ENCODE measurements at places on chromosomes 3 and 15.

DNA sequence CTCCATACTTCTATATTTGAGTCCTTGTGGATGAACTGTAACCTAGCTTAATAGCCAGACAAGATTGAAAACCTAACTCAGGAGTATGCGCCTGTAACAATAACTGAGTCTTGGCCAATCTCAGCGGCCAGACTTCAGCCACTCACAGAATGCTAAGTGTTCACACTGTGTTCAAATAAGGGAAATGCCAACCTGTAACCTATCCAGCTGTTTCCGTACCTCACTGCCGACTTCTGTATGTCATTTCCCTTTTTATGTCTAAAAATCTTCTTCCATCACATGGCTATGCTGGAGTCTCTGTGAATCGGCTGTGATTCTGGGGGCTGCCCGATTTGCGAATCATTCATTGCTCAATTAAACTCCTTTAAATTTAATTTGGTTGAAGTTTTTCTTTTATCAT, 169.2 kb downstream of the NFKBIZ start:
- no peak for DNase-seq

GRCh38 chr3:149085828-149086231, 503 bp downstream of the HLTF start:
- peak; percentile 57 for DNase-seq

DNA sequence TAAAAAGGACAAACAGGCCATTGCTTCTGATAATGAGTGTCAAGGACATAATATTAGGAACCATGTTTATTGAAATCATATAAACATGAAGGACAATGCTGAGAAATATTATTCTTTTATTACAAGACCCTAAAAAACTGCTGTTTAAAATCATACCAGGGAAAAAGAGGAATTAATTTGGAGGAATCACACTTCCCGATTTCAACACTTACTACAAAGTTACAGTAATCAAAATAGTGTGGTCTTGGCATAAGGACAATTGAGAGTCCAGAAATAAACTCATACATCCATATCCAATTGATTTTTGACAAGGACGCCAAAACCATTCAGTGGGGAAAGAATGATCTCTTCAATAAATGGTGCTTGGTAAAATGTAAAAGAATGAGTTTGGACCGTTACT, 13.0 kb downstream of the CYP1A1 start:
- DNase-seq = no peak

- DNase-seq = no peak
Observed at GRCh38 chr15:77666296-77666660, 33.6 kb upstream of the LINGO1 start.
